Activated CD4-positive, alpha-beta T cell treated with anti-CD3 and anti-CD28 coated beads for 36 hours (primary cell): ENCODE measurements at places on chromosomes 5 and 9.

DNA sequence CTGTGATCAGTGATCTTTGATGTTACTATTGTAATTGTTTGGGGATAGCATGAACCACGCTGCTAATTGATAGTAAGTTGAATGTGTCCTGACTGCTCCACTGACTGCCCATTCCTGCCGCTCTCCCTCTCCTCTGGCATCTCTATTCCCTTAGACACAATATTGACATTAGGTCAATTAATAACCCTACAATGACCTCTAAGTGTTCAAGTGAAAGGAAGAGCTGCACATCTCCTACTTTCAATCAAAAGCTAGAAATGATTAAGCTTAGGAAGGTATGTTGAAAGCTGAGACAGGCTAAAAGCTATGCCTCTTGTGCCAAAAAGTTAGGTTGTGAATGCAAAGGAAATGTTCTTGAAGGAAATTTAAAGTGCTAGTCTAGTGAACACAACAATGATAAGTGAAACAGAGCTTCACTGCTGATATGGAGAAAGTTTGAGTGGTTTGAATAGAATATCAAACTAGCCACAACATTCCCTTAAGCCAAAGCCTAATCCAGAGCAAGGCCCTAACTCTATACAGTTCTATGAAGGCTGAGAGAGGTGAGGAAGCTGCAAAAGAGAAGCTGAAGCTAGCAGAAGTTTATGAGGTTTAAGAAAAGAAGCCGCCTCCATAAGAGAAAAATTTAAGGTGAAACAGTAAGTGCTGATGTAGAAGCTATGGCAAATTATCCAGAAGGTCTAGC, 12.9 kb downstream of the CLINT1 start:
- DNase-seq: no peak

DNA sequence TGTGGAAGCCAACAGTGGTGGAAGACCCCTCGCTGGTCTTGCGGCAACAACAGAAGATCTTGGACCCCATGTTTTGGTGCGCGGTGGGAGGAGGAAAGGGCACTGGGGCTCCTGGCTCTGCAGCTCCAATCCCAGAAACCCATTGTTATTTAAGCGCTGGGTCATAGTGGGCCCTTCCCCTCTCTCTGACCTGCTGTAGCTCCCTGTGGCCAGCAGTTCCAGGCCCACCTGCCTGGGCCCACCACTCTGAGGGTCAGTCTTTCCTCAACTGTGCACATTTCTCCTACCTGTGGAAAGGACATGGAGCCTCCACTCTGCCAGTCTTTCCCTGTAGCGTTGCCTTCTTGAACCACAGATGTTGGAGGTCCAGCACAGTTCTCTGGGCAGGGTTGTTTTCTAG, at the start of gene TEX53:
Gene TEX53 (minus strand): TSS at position 101 of the 400 bp plus-strand sequence. CDS start 31 bp downstream, at position 70.
- DNase-seq: no peak

GRCh38 chr5:143913008-143913752, 101.2 kb downstream of the HMHB1 start:
- DNase-seq: no peak

DNA sequence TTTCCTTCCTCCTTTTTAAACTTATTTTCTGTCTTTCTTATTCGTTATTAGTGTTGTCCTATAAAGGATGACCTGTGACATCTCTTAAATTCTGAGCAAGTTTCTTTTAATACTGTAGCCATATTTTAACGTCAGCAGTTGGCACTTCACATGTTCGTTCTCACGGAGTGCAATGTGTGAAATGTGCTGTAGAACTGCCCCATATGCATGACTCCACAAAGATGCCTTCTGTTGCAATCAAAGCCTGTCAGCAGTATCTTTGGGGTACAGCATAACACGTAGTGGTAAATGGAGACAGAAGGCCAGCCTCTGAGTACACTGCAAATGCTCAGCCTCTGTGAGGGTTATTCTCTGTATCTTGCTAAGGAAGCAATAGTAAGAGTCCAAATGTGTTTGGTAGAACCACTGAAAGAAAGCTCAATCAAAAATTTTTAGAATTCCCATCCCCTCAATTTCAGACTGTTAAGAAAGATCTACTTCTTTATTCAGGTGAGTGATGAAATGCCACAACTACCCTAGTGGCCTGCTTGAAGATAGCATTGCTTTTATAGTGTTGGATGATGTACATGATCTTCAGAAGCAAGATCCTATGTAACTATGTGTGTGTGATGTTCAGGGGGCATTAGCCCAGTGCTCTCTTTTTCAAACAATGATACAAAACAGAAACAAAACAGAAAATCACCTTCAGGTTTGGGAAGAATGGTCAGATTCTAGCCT, 277.7 kb downstream of the TMEM167A start:
- DNase-seq: no peak

GRCh38 chr5:163633926-163634460, 128.6 kb downstream of the MAT2B start:
- DNase-seq: no peak

GRCh38 chr5:53023969-53024368, 34.8 kb downstream of the ITGA2 start:
- DNase-seq: peak; percentile 18

DNA sequence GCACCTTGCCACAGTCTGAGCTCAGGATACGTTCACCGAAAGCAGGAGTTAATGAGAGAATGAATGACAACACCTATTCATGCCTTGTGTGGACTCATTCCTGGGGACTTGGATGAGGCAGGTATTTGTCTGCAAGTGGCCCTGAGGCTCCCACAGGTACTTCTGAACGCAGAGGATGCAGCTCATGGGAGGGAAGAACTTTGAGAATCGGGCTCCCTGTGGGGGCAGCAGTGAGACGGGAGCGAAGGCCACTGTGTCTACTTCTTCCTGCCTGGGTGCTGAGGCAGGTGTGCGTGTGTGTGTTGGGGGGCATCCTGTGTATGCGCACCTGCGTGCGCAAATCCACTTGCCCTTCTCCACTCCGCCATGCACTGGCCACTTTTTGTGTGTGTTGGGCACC, 42.2 kb downstream of the PTPN3 start:
- DNase-seq: no peak

DNA sequence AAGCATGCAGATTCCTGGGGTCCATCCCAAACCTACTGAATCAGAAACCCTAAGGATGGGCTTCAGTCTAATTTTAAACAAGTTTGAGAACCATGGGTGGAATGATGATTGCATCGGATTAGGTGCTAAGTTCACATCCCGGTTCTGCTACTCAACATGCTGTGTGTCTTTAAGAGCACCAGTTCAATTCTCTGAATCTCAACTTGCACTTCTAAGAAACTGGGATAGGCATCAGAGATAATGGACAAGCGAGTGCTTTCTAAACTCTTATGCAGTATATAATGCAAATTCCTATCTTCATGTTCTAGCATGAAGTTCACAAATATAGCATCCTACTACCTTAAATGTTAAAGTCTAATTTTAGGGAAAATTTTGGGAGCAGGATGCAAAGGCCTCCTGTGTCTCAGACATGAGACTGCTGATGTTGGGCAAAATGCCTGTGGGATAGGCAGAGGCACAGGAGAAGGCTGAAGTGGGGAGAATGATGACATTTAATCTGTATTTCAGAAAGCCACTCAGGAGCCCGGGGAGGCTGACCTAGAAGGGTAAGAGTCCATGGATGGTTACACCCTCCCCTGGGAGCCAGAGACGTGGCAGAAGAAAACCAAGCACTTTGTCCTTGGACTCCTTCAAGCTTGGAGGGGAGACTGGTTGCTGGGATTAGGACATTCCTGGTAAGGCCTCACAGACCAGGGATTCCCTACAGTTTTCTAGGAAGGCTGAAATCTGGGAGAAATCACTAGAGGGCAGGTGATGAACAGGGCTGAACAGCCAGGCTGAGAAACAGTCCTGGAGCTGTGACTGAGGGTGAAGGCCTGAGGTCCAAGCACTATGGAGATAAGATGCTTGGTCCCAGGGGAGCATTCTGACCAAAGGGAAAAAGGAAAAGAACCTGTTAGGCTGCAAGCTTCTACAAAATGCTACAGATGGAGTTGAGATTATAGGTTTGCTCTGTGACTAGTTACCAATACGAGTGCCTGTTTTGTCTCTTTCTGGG, 311.9 kb upstream of the PANK3 start:
- no peak for DNase-seq

DNA sequence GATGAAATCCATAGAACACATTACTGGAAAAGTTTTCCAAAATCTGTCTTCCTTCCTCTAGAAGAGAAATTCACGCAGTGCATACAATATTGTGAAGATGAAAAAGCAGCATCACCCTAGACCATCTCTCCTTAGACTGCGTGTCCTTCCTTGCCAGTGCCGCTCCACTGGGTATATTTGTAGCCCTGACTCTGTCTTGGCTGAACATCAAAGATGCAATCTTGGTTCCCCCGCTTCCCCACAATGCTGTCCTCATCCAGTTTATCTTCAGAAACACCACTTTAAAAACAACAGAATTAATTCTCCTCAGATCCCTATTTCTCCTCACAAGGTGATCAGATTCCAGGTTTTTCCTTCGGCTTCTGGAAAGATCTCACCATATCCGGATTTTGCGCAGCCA, 53.9 kb downstream of the ROR2 start:
- DNase-seq: no peak

- DNase-seq: no peak
Measured at GRCh38 chr5:54616031-54616430, 98.5 kb downstream of the SNX18 start.
